ENCODE measurements at places on chromosomes 4 and X.

DNA sequence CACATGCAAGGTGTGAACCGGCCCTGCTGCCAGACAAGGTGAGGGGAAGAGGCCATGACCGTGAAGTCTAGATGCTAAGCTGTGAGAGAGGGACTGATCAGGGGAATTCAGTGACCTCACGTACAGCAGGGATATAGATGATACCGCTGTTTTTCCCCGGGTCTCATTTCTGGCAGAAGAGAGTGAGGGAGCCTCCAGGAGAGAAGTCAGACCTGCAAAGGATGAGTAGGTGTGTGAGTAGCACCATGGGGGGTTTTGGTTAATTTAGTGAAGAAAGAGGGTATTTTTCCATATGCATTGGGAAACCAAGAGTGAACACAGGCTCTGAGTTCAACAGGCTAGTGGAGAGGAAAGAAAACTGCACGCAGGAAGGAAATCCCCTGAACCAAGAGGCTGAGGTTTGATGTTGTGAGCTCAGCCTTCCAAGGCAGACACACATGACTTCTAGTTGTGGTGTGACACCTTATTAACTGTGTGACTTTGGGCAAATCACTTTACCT, 127.6 kb upstream of the GATB start:
- peak; percentile 24 for DNase-seq

DNA sequence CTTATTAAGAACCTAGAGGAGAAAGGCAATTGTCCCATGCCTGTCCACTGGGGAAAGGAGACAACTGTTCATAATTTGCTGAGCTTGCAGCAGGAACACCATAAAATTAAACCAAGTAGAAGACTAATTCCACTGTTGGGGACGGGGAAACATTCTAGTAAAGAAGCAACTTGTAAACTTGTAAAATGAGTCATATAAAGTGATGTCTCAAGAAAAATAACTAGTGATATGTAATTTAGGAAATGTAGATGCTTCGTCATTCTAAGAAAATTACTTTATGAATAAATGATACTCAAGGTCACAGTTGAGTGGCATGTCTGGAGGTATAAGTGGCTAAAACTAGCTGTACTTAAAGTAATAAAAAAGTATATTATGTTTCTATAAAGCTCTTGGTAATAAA, 121.2 kb upstream of the MID1 start:
- DNase-seq: no peak

DNA sequence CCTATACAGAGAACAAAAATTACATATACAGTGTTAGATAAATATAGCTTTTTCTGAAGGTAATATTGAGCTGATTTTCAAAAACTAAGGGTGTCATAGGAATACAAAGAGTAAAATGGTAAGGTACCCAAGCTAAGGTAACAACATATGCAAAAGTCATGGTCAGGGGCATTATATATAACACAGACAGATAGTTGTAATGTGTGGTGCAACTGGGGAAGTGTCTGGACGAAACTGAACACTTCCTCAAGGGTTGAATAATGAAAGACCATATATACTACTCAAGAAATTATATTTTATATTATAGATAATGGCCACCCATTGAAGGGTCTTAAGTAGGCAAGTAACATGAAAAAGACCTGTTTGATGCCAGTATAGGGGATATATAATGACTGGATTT, 262.1 kb upstream of the CXXC4 start:
- DNase-seq: no peak

DNA sequence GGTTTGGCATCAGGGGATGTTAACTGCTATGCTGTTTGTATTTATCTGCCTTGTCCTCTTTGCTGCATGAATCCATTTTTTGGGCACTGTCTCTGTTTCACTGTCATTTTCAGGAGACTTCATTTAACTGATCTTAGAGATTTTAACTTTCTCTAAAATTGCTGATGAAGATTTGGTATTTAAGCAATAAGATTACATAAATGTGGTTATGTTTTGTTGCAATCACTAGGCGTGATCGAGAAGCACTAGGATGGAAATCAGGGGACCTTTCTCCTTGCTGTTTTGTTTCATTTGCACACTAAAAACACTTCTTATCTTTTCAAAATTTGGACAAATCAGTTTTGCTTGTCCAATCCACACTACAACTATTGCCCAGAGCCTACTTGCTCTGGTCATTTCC, 15.4 kb downstream of the CXCL2 start:
- DNase-seq: no peak

- DNase-seq: no peak
Measured at GRCh38 chr4:180512801-180513475, 1730.3 kb upstream of the TENM3 start.

DNA sequence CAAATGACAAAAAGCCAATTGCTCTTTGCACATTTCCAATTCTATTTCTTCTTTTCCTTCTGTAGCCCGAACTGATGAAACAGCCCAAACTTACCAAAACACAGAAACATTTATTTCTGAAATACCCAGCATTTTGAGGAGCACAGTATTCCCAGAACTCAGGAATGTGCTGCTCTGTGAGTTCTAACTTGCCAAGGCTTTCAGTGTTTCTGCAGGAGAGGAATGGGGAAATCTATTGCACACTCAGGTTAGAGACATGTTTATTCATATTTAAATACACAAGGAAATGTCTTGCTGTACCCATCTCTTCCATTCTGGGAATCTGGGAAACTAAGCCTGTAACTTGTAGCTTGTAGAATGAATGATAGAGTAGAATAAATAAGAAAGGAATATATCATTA, 10.7 kb downstream of the TMPRSS11D start:
- no peak for DNase-seq

DNA sequence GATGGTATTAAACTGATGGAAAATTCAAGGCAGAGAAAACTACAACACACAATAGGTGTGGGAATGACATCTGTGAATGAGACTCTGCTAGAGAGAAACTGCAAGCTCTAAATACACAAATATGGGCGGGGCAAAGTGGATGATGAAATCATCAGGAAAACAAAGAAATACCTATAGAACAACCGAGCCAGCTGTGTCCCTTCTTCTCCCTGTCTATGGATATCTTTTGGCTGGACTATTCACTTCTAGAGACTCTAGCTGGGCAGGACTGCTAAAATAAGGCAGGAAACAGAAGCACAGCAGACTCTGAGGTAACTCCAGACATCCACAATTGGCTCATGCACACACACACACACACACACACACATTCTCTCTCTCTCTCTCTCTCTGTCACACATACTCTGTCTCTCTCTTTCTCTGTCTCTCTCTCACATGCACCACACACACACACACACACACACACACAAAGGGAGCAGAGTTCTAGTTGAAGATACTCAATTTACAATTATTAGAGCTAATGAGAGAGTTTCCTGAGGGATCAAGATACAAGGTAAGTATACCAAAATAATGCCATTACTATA, 27.2 kb upstream of the EDNRA start:
- DNase-seq: no peak

GRCh38 chrX:85024562-85024961, 20.9 kb downstream of the APOOL start:
- no peak for DNase-seq

GRCh38 chr4:189769131-189769530, 171.5 kb upstream of the FRG1 start:
- no peak for DNase-seq

DNA sequence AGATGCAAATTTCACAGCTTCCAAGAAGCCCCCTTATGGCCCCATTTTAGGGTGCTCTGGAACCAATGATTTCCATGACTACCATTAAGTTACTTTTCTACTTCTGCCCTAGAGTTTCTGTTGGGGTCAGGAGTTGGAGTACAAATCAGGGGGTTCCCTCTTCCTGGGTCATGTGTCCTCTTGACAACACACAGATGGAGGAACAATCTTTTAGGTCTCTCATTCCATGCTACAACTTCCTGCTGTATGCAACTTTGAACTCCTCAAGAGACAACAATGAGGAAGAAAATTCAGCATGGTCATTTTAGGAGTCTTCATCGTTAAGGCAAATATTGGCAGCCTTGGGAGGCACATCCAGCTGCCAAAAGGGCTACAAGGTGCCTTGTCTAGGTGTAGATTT, 79.7 kb downstream of the SEL1L3 start:
- no peak for DNase-seq

- no peak for DNase-seq
Measured at GRCh38 chr4:3121596-3121995, 47.1 kb downstream of the HTT start.

DNA sequence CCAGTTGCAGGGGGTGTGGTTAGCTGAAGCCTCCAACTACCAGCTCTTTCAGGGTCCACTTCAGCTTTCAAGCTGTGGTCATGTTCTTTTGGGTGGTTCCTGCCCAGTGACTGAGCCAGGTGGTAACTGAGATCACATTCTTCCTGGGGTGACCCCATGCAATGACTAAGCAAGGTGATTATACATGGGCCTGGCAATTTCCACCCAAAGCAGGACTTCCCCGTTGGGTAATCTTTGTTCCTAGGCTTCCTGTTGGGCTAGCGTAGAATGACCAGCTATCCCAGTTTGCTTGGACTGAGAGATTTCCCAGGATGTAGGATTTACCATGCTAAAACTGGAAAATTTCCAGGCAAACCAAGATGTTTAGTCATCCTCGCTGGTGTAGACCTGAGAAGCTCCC, 18.4 kb upstream of the MAGEB17 start:
- no peak for DNase-seq

- no peak for DNase-seq
Measured at GRCh38 chr4:76563454-76564122, 128.6 kb downstream of the SHROOM3 start.

DNA sequence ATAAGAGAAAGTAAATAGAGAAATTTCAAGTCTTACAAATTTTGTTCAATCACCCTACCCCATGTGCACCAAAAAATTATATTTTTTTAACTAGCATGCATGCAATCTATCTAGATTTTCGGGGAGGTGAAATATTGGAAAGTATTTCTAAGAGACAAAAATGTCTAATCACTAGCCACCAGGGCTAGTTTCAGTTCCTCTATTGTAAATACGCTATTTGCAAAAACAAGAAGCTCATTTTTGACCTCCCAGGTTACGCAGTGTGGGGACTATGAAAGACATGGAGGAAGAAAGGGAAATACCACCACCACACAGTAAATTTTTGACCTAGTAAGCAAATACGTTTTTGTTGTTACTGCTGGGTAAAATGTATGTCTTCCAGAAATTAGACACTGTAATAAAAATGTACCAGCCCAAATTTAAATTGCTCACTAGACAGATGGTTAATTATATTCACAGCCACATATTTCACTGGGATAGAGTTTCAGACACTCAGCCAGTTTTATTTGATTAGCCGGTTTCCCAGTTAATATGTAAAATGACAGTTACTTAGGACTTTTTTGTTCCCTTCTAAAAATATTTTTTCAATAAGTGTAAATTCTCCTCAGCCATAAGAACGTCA, 2.2 kb downstream of the NEXMIF start:
- no peak for DNase-seq

DNA sequence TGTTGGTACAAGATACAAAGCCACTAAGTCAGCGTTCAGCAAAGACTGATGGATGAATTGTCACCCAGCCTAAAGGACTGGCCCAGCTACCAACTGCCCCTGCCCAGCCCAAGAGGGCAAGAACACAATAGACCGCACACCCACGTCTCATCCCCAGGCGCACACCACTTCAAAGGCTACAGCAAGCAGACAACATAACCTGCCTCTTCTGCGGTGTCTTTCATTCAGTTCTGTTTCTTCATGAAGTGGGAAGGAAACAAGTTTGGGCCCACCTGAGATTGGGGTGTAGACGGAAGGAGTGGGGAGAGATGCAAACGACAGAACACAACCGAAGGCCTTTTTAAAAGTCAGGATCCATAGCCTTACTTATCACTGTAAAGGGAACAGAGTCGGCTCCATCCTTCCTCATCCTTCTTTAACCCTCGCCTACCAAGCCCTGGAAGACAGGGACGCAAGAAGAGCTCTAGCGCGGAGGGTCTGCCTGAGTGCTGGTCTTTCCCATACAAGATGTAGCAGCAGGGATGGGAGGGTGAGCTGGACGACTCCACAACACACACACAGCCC, 691 bp downstream of the SCARB2 start:
- peak; percentile 69 for DNase-seq

DNA sequence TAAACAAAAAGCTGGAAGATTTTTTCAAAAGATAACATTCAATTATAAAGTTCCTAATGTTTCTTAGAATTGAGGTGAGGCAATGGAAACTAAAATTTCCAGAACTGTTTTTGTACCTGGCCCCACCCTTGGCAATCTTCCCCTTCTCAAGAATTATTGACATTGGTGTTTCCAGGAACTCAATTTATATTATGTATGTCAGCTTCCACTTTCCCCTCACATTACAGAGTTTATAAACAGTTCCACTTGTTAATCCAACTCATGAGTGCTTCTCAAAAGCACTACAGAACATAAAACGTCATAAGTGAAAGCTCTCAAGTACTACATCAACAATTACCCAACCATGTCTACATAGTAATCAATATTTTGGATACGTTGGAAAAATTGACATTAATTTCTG, 107.4 kb downstream of the FAM13A start:
- DNase-seq: no peak

- DNase-seq: no peak
Measured at GRCh38 chrX:118271775-118272174, 74.1 kb upstream of the WDR44 start.

- DNase-seq: no peak
Measured at GRCh38 chr4:1690698-1691097, 6.6 kb upstream of the FAM53A start.

- no peak for DNase-seq
Measured at GRCh38 chr4:169063441-169063840, 53.4 kb upstream of the CBR4 start.

DNA sequence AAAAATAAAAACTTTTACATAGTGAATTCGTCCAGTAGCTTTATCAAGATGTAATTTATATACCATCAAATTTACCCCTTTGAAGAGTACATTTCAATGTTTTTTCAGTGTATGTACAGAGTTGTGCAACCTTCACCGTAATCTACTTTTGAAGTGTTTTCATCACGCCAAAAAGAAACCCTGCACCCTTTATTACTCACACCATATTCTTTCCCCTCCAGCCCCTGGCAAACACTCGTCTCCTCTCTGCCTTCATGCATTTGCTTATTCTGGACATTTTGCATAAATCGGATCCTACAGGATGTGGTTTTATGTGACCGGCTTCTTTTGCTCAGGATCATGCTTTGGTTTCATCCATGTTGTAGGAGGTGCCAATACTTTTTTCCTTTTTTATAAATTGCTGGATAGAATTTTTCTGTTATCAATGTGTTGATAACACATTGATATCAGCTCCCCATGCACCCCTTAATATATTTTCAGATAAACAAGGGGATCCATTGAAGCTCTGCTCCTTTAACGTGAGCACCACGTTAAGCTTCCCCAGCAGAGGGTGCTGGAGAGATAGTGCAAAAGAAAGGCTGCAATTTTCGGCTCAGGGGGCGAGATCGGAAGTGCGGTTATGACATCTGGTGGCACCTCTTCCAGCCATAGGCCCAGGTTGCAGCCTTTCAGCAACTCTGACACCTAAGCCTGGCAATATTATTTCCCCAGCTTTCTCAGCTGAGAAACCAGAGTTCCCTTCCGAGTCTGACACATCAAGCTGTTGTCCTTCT, 100.1 kb upstream of the VCX3B start:
- no peak for DNase-seq

DNA sequence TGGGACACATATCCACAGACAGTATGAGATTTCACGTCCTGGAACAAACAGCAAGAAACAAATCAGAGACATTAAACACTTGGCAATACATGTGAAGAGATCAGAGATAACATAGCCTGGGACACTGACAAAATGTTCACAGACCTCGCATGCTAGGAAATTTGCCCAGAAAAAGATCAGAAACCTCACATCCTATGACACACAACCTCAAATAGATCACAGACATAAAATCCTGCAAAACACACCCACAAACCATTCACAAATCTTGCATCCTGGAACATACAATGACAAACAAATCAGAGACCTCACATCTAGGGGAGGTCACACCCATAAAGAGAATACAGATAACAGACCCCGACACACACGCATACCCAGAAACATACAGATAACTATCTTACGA, 18.0 kb downstream of the SUV39H1 start:
- peak; percentile 38 for DNase-seq

All from CD4-positive, alpha-beta T cell treated with Interleukin-17A for 1 hour (primary cell).